ENCODE measurements at places on chromosomes 3 and 15.

GRCh38 chr15:91795235-91795634, 58.3 kb upstream of the SLCO3A1 start:
- DNase-seq: no peak

- no peak for DNase-seq
Measured at GRCh38 chr15:65344214-65344913, 33.4 kb downstream of the IGDCC3 start.

- peak; percentile 52 for DNase-seq
Measured at GRCh38 chr3:15291589-15292541, 40.5 kb downstream of the SH3BP5 start.

DNA sequence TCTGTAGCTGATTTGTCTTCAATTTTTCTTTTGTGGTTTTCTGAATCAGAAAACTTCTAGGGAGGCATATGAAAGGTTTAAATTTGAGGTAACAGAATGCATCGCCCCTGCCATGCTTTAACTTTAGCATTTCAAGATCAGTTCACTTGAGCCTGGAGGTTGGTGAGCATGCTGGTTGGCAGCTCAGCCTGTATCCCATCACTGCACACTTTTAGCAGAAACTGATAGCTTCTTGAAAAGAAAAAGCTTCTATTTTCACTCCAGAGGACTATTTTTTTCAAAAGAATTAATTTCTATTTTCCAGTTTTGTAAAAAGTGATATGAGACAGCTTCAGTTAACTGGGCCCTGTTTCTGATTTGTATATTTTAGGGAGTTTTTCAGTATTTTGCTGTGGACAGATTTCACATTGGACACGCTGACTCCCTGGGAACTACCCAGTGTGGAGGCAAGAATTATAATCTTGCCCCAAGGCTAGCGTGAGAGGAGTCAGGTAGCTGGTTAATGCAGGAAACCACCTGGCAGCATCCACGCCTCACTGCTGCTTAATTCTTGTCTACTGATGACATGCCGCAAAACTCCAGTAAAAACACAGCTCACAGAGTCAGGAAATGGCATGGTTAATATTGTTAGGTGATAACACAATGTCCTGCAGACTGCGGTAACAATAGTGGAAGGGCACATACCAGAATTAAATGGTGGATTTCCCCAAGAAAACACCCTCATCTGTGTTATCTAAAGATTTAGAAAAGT, 71.4 kb downstream of the DUT start:
- DNase-seq: no peak

DNA sequence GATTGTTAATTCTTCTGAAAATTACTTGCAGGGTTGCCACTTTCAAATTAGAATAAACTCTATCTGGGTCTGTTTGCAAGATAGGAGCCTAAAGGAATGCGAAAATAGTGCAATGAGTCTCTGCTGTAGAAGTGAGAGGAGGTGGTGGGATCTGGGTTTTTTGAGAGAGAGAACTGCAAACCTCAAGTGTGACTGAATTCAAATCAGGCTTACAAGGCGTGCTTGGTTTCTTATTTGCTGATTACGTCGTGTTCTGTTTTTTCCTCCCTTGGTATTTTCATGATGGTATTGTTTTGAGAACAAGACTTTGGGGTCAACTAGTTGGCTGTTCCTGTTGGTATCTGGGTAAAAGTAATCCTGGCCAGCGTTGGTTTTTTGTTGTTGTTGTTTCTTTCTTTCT, 490.9 kb upstream of the CFAP20DC start:
- DNase-seq: no peak

DNA sequence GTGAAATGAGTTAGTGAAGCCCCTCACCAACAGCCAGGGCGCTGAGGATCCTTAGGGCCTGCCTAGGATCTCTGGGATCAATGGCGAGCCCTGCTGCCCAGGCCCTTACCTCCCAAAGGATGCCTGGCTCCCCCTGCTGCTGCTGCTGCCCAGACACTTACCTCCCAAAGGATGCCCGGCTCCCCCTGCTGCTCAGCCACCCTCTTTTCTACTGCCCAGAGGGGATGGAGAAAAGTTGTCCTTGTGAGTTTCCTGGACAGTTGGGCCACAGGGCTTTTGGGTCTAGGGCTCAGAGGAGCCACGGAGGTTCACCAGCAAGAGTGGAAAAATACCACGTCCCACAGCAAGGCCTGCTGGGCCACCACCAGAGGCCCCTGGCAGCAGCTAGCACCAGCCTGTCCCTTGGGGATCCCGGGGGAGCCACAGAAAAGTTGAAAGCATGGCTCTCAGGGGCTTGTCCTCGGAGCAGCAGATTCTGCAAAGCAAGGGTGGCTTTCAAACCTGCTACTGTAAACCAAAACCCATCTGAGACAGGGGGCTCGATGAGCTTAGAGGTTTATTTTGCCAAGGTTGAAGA, 59.4 kb downstream of the SLC6A6 start:
- no peak for DNase-seq

DNA sequence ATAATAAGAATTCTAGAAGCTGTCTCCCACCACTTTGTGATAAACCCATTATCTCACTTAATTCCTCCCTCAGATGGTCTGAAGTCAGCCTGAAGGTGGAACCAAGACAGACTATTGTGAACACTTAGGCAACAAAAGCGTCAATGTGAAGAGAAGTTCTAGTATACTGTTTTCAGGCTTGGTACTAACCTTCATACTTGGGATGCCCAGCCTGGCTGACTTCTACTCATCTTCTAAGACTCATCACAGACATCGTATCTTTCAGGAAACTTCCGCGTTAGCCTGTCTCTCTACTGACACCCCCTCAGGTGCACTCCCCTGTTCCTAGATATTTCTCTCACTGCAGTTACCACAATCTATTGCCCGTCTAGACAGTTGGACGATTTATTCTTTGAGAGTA, 201.2 kb downstream of the SATB1 start:
- no peak for DNase-seq

DNA sequence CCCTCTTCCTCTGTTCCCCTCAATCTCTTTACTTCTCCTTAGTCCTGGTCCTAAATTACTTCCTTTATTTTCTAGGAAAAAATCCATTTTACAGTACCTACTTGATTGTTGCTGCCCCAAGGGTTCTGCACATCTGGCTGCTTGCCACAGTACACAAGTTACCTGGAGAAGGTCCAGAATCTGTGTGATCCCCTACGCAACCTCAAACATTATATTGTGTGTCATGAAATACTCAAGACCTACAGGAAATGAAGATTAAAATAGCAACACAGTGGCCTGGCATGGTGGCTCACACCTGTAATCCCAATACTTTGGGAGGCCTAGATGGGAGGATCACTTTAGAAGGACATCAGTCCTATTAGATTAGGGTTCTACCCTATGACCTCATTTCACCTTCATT, 48.7 kb downstream of the PRKAR2A start:
- no peak for DNase-seq

GRCh38 chr3:25648925-25649830, 15.5 kb downstream of the TOP2B start:
- DNase-seq: no peak

DNA sequence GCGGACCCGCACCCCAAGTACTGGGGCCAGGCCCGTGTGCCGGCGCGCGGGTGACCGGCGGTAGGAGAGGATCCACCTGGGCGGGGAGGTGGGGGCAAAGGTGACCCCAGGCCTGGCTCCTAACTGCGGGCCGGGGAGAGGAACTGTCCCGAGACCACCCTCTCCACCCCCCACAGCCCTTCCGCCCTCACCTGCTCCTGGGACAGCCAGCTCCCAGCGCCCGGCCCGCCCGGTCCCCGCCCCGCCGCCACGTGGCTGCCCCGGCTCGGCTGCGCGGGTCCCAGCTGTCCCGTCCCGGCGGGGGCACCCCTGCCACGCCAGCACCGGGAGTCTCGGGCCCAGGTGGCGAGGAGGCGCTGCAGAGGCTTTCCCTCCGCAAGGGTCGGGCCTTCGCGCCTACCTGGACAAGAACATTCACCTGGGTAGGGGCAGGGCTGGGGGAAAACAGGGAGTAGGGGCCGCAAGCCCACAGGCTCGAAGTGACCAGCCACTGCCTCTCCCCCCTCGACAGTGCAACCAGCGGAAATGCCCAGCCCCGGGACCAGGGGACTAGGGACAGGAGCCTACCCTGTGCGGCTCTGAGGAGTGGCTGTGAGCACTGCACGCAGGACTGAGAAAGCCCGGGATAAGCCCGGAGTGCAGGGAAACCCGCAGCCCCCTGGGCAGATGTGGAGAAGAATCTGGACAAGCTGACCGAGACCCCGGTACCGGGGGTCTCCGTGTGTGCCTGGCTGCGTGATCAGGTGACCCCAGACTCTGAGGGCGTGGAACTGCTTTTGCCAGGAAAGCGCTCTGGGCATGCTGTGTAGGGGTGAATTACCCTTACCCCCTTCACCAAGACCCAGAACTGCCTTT, at the start of gene SLC12A8:
SLC12A8 (minus strand) TSS at position 240 of the 855 bp plus-strand sequence. CDS start 1,399 bp downstream, outside the sequence.
- DNase-seq: no peak

GRCh38 chr3:69902386-69902785, 97.1 kb upstream of the SAMMSON start:
- no peak for DNase-seq
